ENCODE measurements at places on chromosomes 2 and 18.
A peak's percentile ranks its signal among the peaks of the same experiment; 100 is the strongest.

GRCh38 chr18:50009773-50010335, 185.1 kb downstream of the MYO5B start:
- peak; percentile 56 for DNase-seq

- no peak for DNase-seq
These were observed 261.1 kb upstream of the AGAP1 start for GRCh38 chr2:235232449-235233433.

DNA sequence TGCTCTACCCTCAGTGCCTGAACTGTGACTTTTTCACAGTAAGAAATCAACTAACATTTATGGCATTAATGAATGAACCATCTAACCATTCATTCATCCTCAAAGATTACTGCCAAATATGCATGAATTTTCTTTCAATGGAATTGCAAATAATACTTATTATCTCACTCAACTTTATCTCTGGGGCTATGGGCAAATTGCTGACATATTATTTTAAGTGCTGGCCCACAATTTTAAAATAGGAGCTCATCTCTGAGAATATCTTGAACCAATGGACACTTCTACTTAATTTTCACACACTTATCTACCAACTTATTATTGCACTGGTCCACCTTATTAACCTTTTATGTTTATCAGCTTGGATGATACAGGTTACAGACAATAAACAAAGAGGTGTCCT, 182.8 kb downstream of the RBM43 start:
- no peak for DNase-seq

- peak; percentile 69 for DNase-seq
These were observed 56.5 kb downstream of the EMX1 start for GRCh38 chr2:72973566-72974435.

- no peak for DNase-seq
These were observed 102.5 kb downstream of the PKP4 start for GRCh38 chr2:158559252-158559651.

DNA sequence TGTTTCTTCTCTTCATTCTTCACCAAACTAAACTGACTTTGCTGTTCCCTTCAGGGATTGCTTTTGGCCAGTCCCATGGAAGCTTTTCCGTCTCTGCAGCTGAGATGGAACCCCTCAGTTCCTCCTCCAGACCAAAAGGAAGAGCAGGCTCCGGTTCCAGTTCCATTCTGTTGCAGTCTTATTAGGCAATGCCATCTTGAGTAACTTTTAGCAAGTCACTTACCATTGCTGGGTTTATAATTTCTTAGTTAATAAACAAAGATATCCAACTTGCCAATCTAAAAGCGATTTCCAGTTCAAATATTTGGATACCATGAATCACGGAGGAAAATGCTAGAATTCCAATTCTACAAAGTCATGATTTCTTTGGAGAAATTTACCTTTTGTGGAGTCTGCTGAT, 214.3 kb upstream of the LYPD1 start:
- DNase-seq, result no peak

DNA sequence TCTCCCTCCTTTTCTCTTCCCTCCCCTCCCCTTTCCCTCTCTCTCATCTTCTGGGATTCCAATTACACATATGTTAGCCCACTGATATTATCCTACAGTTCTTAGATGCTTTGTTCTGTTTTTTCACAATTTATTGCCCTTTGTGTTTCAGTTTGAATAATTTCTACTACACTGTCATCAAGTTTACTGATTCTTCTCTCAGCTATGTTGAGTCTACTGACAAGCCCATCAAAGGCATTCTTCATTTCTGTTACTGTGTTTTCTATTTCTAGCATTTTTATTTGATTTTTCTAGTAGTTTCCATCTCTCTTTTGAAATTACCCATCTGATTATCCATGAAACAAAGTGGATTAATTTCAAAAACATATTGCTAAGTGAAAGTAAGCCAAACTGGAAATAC, 219.6 kb downstream of the TNS1 start:
- no peak for DNase-seq

DNA sequence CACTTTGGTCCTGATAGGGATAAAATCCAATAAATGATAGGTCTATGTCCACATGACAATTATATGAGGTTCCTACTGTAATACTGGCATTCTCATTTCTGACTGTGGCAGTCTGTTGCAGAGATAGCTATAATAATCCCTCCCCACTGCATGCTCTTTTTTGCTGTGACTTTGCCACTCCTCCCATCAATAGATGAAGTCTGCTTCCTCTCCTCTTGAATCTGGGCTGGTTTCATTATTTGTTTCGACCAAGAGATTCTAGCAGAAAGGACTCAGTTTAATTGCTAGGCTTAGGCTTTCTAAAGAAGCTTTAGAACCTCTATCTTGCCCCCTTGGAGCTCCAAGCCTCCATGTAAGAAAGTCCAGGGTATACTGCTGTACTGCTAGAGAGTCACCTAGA, 23.3 kb upstream of the CREB1 start:
- DNase-seq, result no peak

DNA sequence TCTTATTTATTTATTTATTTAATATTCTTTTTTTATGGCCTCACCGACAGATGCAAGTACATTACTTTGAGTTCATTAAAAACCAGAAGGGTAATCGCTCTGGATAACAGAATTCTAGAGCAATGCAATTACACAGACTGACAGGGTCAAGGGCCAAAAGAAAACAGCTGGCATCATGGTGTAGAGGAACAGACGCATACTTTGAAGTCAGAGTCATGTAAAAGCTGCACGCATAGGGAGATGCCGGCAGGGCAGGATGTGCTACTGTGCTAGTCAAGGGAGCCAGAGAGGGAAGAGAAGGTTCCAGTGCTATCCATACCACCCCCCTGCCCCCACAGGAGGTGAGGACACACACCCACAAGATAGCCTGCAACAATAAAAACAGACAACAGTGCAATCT, 115.2 kb upstream of the TFCP2L1 start:
- DNase-seq, result no peak

- DNase-seq, result no peak
These were observed 37.6 kb upstream of the ARL4C start for GRCh38 chr2:234534515-234534914.

DNA sequence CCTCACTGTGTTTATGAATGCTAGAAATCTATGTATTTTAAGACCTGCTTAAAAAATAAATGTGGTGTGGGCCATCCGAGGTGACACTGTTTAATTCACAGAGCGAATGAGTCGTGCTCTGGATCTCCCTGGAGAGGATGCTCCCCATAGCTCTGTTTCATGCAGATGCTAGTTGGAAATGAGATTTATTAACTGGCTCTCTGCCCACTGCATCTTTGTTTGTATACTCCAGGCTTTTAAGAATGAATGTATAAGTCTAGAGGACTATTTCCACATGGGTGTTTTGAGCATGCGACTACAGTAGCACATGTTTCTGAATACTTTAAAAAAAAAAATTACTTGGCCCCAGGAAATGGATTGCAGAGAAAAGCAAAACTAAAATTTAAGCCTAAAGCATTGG, 3.9 kb downstream of the MAPRE2 start:
- DNase-seq, result peak; percentile 43

DNA sequence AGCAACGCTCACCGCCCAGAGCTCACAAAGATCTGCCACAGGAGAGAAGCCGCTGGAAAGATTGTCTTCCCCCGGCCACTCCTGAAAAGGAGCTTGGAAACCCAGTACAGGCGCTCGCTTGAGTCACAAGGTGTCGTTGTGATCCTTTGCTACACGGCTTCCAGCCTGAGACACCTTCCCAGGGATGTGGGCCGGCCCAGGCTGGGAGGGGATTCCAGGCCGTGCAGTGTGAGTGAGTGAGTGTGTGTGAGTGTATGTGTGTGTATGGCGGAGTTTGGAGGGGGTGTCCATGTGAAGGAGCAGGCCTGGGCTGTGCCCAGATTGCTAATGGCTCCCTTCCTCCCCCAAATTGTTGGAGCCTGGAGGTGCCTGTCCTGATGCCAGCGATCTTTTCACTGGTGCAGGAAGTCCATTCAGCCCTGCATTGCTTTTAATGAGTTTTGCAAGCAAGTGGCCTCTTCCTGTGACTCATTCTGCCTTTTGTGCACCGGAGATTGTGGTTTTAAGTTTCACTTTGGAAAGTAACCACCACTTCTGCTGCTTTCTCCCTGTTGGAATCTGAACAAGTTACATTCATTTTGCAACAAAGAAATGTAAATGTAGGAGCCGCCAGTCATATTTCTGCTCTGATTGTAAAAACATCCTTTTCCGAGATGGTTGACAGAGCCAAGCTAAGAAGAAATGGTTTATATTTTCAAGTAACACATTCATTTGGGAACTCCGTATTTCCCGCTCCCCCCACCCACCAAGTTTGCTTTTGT, 83.7 kb downstream of the LPIN1 start:
- DNase-seq, result peak; percentile 80

GRCh38 chr18:12253027-12253426, 1.1 kb upstream of the CIDEA start:
- DNase-seq, result no peak

GRCh38 chr2:176161825-176162626, 4.9 kb downstream of the HOXD3 start:
- DNase-seq, result no peak

DNA sequence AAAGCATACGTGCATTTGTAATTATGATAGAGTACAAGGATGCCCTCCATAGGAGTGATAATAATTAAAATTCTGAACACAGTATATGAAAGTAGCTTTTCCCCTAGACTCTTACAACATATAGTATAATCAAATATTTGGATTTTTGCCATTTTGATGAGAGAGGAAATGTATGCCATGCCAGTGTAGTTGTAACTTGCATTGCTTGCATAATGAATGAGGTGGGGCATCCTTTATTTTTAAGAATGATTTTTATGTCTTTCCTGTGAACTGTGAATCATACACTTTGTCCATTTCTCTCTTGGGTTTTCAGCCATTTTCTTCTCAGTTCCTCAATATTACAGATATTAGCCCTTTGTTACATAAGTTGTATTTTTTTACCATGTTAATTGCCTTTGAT, 197.5 kb downstream of the SCG2 start:
- DNase-seq, result no peak

GRCh38 chr2:127678991-127679390, 3.7 kb upstream of the LIMS2 start:
- DNase-seq, result no peak

DNA sequence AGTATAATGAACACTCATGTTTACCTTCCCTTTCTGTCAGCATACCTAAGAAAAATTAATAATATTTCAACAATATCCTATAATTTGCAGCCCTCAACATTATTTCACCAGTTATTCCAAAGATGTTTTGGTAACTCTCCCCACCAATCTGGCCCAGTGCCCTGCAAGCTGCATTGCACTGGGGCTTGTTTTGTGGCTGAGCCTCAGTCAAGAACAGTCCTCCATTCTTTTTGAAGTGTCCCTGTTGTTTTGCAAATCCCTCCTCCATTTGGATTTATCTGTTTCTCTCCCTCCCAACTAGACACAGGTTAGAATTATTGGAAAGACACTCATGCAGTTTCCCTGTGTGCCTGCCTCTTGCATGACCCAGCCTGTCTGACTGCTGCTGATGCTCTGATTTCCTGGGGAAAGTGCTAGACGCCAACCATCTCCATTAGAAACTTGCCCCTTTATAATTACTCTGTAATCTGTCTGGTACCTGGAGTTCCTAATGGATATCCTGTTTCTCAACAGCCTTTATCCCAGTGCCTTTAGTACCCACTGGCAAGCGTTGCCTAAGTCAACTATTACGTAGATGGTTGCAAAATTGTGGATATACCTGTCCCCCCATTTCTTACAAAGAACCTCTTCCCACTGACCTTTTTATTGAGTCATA, 60.2 kb downstream of the EIF5B start:
- no peak for DNase-seq

DNA sequence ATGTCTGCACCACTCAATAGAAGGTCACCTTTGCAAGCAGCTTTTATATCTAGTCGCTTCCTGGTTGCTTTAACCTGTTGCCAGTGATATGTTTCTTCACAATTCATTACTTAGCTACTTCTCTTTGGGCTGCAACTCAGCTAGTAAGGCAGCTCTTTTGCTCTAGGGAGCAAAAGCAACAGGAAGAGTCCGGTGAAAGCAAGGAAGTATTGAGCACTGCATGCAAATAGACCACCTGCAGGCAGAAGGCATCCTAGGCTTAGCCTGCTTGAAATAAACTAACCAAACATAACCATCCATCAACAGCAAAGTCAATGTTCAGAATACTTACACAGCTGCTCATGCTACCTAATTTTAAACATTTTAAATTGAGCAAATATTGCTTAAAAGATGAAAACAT, 529.2 kb upstream of the LINC00305 start:
- DNase-seq, result no peak

GRCh38 chr2:210617732-210618330, 61.4 kb downstream of the CPS1 start:
- peak; percentile 72 for DNase-seq

GRCh38 chr2:179340678-179341077, 76.0 kb upstream of the SESTD1 start:
- DNase-seq, result peak; percentile 32

GRCh38 chr2:191115804-191116203, 35.0 kb downstream of the STAT4 start:
- DNase-seq, result no peak

DNA sequence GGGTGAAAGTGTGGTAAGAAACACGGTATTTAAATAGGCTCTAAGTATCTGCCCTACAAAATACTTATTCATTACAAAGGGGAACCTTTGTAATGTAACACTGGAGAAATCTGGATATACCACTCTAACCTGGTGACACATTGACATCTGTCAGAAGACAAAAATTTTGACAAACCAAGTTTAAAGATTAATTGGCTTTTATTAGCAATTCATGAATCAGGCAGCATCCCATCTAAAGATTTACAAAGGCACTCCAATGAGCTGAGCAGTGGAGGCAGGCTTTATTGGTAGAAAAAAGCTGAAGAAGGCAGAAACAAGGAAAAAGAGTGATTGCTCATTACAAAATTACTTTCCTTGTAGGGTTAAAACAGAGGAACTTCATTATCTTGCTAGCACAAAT, 35.0 kb downstream of the BMPR2 start:
- DNase-seq, result no peak

DNA sequence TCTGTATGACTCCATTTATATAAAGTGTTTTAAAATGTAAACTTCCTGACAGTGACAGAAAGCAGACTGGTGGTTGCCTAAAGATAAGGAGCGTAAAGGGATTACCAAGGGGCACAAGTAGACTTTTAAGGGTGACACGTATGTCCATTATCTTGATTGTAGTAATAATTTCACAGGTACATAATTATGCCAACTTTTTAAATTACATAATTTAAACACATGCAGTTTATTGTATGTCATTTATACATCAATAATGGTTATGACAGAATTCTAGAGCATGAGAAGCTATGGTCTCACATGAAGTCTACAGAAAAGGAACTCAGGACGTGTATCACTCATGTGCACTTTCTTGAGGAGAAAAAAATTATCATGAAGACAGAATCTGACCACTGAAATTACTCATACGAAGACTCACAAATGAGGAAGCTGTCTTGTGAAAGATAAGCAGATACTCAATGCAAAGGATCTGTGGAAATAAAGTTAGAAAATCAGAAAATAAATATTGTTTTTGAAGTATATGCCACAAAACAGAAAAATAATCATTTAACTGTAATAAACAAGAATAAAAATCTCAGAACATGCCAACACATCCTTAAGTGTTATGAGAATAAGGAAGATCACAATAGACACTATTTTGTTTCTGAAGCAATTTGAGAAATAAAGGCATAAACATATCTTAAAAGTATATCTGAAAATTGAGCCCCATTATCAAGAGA, 84.4 kb downstream of the TMEM131 start:
- DNase-seq, result no peak

GRCh38 chr2:12262681-12263436, 453.9 kb upstream of the TRIB2 start:
- DNase-seq, result peak; percentile 25
